ENCODE measurements at places on chromosomes 16 and 17.
A peak's percentile ranks its signal among the peaks of the same experiment; 100 is the strongest.

DNA sequence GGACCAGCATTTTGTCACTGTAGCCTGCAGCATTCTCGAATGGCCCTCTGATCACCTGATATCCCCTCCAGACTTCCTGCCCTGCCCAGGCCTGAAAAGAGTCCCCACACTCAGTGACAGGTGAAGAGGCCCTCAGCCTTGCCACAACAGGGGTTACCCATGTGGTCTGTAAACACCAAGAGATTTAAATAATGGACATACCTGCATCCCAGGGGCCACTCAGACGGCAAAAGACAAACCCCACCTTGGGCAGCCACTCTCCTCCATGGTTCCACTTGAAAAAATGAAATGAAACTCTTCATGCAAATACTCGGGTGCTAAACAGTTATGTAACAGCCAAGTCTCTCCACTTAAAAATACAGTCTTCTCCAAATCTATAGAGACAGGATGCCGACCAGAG, 22.9 kb upstream of the PECAM1 start:
- DNase-seq: no peak

- peak; percentile 91 for DNase-seq
Measured at GRCh38 chr17:47621293-47622179, 28.2 kb upstream of the KPNB1 start.

- DNase-seq: no peak
Measured at GRCh38 chr17:42845918-42846593, 1.7 kb downstream of the AOC2 start.

DNA sequence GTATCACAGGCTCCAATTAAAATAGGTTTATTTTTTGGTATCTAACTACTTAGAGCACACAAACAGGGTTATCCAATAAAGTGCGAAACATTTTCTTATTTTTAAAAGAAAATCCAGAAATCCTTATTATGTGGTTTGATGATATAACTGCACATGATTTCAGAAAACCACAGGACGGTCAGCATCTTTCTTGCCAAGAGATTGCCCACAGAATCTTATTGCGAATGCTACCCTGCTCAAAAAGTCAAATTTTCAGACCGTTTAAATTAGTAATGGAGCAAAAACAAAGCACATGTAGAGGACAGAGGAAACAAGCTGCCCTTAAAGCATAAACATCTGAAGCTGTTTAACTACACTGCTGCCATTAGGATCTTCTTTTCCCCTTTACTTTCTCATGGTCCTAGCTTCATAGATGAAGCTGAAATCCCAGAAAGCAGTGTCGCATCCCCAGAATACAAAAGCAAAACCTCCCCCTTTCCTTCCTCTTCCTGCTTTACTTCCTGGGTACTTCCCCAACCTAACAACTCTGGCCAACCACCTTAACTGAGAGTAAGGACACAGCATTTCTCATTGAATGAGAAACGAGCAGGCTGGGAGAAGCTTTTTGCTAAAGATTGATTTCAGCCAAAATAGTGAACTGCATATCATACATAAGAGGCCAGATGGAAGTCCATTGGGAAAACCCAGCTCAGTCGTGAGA, 43.7 kb downstream of the CMTM4 start:
- no peak for DNase-seq

- peak; percentile 4 for DNase-seq
Measured at GRCh38 chr16:47045023-47045422, 71.5 kb upstream of the DNAJA2 start.

DNA sequence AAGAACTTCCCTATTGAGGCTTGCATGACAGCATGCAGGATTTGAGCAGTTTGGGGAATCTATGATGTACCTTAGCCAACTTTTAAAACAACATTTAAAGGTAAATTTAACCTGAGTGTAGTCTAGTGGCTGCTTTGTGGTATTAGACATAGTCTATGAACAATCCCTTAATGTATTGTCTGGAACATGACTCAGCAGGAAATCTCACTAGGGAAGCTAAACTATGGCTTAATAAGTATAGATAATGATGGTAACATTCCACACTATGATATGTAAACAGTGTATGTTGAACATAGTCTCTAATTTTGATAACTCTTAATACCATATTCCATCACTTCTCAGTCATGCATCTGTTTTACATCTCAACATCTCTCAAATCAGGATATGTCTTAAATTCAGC, 52.1 kb upstream of the SLC12A3 start:
- DNase-seq: peak; percentile 65

DNA sequence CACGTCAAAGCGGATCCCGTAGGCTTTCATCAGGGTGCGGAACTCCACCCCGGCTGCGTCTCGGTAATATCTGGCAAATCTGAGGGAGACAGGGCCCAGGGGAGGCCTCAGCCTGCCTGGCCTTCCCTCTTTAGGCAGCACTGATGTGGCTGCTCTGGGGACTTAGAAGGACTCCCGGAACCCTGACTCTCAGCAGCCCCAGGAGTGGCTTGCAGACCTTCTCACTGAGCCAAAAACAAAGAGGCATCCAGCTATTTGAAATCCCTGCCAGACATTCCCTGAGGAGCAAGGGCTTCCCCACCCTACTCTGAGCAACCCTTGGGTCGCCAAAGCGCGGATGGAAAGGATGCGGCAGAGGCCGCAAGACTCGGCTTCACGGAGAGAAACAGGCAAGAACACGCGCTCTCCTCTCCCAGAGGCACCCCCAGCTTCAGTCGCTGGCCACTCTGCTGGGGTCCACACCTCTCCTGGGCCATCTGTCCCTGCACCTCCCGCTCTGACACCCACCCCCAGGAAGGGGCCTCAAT, 7.9 kb downstream of the P2RX5 start:
- peak; percentile 3 for DNase-seq

DNA sequence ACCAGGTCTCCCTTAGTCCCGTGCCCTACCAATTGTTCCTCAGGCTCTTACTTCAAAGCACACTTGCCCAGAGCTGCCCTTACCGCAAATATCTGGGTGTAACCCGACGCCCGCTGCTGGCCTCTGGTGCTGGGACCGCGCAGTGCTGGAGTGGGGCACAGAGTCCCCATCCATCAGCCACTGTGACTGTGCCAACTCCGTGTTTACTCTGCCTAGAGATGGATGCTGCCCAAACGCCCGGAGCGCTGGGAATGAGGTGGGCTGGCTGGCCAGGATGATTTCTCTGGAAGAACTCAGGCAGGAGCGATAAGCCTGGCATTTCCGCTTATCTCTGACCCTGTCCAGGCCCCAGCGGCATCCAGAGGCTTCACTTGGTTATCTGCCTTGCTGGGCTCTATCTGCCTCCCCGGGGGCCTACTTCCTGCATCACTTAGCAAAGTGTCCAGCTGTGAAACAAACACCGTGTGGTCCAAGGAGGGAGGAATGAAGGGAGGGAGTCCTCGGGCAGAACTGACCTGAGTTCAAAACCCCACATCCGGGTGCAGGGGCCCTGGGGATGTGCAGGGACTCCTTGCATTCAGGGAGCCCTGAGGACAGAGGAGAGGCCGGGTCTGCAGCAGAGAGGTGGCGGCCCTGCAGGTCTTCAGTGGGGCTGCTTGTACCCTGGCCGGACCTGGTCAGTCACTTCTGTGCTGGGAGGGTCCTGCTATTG, 9.4 kb upstream of the MYLK3 start:
- DNase-seq: no peak

DNA sequence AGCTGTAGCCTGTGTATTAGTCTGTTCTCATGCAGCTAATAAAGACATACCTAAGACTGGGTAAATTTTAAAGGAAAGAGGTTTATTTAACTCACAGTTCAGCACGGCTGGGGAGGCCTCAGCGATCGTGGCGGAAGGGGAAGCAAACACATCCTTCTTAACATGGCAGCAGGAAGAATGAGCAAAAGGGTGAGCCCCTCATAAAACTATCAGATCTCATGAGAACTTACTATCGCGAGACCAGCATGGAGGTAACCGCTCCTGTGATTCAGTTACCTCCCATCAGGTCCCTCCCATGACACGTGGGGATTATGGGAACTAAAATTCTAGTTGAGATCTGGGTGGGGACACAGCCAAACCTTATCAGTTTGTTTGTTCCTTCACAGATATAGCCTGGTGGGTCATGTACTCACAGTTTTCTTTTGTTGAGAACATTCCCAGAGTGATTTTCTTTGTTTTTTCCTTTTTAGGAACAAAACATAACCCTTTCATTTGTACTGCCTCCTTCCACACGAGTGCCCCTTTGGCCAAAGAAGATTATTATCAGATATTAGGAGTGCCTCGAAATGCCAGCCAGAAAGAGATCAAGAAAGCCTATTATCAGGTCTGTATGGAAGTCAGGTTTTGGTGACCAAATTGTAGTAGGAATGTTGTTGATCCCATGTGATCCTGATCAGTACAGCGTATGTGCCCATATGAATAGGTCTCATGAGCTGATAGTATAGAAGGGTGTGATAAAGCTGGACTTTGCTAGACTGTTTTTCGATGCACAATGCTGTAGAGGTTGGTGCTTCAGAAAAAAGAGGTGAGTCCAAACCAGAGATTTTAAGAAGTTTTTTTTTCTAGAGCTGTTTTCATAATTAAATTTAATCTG, 8.5 kb downstream of the DNAJA3 start:
- DNase-seq: no peak

GRCh38 chr16:63978240-63978639, 1143.6 kb downstream of the CDH11 start:
- DNase-seq: no peak

GRCh38 chr17:8141045-8141444, 11.2 kb downstream of the PER1 start:
- no peak for DNase-seq

DNA sequence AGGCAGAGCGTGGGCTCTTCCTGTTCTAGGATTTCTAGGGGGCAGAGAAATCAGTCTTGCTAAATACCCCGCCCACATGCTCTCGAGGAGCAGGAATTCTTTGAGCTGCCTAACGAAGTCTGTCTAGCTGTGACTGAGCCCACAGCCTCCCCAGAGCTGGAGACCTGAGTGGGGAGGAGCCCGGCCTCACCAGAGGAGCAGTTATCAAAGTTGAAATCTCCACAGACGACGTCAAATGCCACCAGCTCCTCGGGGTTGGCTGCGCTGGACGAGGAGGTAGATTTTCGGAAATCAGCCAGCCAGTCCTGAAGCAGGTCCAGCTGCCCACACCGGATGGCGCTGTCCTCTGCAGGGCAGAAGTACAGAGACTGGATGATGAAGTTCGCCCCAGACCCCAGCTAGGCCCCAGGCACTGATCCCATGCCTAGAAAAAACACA, 53.8 kb downstream of the PRMT7 start:
- no peak for DNase-seq

DNA sequence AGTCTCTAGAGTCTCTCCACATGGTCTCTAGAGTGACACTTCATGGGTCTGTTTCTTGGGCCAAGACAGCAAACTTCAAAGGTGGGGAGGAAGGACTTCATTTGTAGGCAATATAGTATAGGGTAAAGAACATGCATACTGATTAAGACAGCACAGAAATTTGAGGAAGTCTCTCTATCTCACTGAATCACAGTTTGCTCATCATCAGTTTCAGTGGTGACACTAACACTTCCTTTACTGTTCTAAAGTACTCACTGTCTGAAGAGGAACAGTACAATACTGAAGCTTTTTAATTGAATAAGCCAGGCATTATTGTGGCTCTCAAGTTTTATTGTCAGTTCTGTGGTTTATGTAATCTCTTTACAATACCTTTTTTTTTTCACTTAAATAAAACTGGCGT, 656.4 kb upstream of the CDH8 start:
- no peak for DNase-seq

GRCh38 chr16:72985148-72985941, 62.6 kb downstream of the ZFHX3 start:
- DNase-seq: peak; percentile 95

DNA sequence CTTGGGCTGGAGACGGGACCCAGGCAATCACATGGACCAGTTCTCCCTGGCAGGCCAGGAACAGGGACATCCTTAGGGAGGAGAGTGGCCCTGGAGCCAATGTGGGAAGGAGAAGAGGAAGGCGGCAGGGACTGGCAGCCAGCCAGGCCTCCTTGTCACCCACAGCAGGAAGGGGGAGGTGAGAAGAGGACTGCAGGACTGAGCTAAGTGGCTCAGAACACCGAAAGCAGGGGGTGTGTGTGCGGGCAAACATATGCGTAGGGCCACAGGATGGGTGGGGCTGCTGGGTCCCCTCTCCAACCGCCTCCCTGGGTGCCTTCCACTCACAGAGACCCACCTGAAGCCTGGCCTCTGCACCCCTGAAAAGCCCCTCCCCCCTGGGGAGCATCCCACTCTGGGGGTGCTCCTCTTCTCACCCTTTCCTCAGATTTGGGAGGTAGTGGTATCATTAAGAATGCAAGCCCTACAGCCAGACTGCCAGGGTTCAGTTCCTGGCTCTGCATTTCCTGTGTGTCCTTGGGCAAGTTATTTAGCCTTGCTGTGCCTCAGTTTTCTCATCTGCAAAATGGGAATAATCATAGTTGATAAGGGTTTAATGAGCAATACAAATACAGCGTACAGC, 8.1 kb downstream of the PNMT start:
- DNase-seq: peak; percentile 42

DNA sequence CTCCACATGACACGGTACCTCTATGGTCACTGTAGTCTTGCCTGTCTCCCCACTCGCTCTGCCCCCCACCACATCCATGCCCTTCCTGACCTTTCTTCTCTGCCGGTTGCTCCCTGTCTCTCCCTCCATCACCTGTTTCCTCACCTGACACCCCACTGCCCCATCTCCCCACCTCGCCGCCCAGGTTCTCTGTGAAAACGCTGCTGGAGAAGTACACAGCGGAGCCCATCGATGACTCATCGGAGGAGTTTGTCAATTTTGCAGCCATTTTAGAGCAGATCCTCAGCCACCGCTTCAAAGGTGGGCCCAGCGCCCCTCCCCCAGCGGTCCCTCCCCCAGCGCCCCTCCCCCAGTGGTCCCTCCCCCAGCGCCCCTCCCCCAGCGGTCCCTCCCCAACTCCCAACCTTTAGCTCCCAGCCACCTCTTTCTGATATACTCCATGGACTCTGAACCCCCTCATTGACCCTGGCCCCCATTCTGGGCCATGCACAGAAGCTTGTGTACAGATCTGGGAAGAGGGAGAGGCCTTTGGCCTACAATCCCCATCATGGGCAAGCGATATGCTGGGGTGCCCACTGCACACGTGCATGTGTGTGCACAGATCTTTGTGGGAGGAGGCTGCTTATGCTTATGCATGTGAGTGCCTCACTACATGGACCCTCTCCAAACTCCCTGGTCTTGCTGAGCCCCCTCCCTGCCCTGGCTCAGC, 4.1 kb downstream of the RUNDC3A start:
- no peak for DNase-seq

GRCh38 chr17:11318207-11318606, 77.2 kb downstream of the SHISA6 start:
- DNase-seq: no peak

GRCh38 chr17:8753136-8753975, 5.0 kb downstream of the SPDYE4 start:
- DNase-seq: no peak

- peak; percentile 29 for DNase-seq
Measured at GRCh38 chr16:48125888-48126287, 29.9 kb downstream of the ABCC12 start.

- DNase-seq: no peak
Measured at GRCh38 chr17:63740464-63741142, 996 bp downstream of the STRADA start.

- DNase-seq: no peak
Measured at GRCh38 chr16:51872524-51872923, 674.4 kb downstream of the TOX3 start.
